Common myeloid progenitor, CD34-positive (primary cell): ENCODE measurements at places on chromosomes 6 and 20.

GRCh38 chr6:82437701-82438100 lies 74.1 kb downstream of the TPBG start:
- DNase-seq = no peak

DNA sequence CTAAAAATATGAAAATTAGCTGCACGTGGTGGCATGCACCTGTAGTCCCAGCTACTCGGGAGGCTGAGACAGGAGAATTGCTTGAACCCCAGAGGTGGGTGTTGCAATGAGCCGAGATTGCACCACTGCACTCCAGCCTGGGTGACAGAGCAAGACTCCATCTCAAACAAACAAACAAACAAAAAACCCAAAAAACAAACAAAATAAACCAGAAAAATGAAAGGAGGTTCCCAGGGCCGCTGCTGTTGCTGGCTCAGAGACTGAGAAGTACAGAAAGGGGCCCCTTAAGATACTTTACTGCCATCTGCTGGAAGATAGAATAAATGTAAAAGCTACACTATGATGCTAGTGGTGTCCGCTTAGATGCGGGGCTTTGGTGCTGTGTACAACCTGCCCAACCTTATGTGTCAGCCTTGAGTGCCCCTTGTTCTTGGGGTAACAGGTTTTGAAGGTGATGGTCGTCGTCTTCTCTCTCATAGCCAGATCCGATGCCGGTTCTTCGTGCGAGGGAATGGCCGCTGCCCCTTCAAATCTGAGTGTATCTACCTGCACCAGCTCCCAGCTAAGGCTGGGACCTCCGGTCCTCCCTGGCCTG lies 2.8 kb upstream of the FANCE start:
- DNase-seq = peak; percentile 82

GRCh38 chr6:17663226-17663625 lies 43.5 kb downstream of the NUP153 start:
- peak; percentile 77 for DNase-seq

- DNase-seq = no peak
Measured at GRCh38 chr6:148343047-148343782, 577 bp downstream of the SASH1 start.

DNA sequence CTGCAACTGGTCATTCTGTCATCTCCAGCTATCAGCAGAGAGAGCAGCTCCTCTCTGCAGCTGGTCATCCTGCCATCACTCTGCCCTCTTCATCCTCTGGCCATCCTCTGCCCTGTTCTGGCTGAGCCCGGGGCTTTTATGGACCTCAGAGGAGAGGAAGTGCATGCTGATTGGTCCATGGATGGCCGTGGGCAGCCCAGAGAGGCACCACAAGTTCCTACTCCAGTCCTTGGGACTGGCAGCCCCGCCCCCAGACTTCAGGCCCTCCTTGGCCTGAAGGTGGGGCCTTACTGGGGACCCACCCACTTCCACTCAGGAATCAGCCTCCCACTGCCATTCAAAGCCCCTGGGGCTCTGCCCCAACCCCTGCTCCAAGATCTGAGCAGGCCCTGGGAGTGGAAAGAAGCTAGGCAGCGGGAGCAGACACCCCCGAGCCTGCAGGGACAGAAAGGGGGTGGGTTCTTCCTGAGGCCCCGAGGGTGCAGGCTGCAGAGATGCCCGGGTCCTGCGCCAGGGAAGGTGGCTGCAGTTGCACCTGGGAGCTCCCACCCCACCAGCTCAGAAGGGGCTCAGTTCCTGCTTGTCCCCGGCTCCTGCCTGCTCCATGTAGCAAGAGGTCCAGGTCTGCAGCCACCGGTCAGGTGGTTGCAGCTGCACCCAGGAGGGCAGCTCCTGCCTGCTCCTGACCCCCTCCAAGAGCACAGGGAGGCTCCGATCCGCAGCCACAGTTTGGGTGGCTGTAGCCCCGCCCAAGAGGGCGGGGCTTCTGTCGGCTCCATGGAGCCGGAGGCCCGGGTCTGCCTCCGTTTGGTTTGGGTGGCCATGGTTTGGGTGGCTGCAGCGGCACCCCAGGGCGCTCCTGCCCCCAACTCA lies 34.1 kb upstream of the HMGA1 start:
- DNase-seq = no peak

GRCh38 chr20:6231556-6231955 lies 108.7 kb upstream of the FERMT1 start:
- DNase-seq = no peak

- no peak for DNase-seq
Measured at GRCh38 chr20:388034-388994, 7.8 kb downstream of the TRIB3 start.

- DNase-seq = no peak
Measured at GRCh38 chr20:32088759-32089158, 20.8 kb upstream of the TM9SF4 start.

DNA sequence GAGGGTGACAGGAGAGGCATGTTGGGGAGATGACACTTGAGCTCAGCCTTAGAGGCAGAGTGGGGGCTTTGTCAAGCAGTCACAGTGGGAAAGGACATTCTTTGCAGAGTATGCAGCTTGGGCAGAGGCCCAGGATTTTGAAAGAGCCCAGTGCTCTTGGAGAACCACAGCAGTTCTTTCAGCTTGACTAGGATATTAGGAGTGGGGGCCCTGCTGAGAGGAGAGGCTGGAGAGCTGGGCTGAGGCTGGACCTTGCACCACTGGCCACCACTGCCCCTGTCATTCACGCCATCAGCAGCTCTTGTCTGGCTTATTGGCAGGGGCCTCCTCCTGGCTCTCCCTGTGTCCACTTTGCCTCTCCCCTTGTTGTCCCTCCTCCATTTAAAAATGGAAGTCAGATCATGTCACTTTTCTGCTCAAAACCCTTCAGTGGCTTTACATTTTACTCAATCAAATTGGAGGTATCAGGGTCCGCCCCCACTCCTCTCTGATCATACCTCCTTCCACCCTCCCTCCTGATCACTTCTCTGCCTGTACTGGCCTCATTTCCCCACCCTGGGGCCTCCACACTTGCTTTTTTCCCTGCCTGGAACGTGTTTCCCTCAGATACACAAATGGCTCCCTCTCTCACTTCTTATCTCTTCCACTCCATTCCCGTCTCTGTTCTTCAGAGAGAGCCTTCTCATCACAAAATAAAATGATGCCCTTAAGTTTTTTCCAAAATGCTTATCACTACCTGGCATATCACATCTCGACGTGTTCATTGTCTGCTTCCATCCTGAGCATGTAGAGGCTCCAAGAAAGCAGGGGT lies 10.5 kb downstream of the MANBAL start:
- DNase-seq = no peak

DNA sequence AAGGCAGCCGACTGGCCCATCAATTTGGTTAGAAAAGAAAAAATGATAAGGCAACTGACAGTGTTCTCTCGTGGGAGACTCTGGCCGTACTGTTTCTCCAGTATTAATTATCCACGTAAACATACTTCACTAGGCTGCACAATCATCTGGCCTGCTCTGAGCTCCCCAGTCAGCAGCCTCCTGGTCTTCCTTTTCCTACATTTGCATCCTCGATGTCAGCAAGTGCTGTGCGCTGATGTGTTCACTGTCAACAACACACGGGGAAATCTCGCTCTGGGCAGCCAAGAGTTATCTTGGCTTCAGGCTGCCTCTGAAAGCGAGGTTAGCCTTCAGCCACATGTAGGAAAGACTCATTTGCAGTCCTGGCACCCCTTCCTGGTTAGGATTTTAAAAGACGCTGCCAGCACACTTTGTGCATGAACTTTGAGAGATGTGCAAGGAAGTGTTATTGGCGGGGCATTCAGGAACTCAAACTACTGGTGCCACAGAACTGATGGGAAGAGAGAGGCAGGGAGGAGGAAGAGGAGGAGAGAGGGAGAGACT lies 460.5 kb upstream of the ARID1B start:
- no peak for DNase-seq

DNA sequence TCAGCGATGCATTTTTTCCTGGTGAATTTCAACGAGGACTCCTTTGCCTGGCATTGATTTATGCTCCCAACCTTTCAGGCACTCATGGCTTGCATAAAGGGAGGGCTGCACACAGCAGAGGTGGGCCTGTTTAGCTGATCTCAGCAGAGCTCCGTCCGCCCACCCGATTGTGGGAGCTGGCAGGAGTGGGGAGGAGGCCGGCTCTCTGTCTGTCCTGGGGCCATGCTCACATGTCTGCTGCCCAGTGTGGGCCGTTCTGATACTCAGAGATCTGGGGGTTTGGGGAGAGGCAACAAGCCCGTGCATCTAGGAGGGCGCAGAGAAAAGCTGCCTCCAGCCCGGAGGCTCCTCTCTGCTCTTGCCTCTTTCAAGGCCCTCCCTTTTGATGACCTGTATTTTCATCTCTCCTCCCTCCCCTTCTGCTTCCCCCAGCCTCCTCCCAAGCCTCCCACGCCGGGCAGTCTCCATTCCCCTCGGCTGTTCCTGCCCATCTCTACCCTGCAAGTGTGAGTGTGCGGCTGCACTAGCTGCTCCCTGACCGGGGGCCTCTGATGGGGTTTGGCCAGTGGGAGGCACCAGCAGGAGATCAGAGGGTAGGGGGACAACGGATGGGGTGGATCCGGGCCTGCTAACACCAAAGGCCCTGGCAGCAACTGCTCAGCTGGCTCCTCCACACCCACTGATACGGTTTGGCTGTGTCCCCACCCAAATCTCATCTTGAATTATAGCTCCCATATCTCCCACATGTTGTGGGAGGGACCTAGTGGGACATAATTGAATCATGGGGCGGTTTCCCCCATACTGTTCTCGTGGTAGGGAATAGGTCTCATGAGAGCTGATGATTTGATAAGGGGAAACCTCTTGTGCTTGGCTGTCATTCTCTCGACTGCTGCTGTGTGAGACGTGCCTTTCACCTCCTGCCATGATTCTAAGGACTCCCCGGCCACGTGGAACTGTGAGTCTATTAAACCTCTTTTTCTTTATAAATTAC lies 39.6 kb upstream of the MLN start:
- DNase-seq = no peak

- DNase-seq = no peak
Measured at GRCh38 chr20:62578294-62578897, 63.9 kb upstream of the SLCO4A1 start.

- no peak for DNase-seq
Measured at GRCh38 chr6:25387483-25387882, 108.3 kb downstream of the CARMIL1 start.
